ENCODE measurements at places on chromosomes 2 and 18.

DNA sequence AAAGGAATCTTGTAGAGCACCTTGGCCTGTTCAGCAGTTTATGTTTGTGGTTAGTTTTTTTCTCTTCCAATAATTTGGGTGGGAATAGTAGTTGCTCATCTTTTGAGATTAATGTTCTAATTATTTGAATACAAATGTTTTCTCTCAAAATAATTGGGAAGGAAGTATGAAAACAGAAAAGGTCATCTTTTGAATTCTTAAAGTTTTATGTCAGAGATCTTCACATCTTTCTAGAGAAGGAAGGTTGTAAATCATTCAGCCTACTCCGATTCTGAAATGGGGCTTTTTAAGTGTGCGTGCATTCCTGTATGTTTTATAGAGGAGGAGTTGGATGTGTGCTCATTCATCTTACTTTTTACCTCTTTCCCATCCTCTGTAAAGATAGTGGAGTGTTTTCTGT, 29.0 kb downstream of the GRHL1 start:
- DNase-seq, result no peak

- no peak for DNase-seq
Measured at GRCh38 chr2:8462280-8462679, 219.6 kb upstream of the ID2 start.

DNA sequence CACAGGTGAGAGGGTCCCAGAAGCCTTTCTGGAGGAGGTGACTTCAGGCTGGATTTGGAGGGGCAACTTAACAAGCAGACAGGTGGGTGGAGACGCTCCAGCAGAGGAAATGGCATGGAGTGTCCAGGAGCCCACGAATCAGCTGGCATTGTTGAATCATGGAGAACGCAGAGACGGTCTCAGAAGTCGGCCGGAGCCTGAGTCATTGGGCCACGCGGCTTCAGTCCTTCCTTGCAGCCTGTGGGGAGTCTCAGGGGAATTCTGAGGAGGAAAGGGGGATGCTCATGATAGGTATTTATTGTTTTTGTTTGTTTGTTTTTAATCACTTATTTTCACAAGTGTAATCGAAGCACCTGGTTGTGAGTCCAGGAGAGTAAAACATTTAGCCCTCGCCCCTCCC, 184.6 kb upstream of the HDAC4 start:
- no peak for DNase-seq

DNA sequence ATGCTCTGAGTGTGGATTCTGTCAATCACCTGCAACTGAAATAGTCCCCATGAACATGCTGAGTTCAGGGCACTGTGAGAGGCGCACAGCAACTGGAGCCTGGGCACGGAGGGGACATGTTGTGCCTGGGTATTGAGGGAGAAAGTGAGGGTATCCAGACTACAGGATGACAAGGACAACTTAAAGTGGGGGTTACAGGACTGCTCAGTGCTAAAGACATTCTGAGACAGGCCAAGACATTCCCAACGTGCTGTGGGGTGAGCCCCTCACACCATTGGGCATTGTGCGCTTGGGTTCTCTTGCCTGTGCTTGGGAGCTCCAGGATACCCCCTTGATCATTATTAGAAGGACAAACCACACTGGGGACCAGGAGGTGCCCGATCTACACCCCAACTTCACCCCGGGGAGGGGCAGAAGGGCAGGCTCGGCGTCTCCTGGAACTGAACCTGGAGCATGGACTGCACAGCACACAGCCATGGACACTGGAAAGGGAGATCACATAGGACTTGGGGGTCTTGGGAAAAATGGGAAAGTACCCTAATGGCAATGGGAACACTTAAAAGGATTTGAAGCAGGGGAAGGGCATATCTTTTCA, 72.5 kb upstream of the HDAC4 start:
- DNase-seq, result no peak

DNA sequence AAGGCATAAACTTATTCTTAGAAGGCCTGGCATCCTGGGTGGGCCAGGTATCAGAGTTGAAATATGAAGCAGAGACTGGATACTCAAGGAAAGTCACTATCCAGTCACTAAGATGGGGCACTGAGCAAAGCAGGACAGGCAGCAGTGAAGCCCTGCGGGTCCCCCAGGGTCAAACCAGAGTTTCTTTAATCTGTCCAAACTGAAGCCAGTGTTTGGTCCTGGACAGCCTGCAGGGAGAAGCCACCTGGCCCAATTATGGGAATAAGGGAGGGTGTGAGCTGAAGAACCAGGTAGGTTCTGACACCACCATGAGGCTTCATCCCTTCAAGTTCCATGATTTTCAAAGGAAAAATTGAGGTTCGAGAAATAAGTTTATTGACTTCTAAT, 298.4 kb upstream of the FBXO11 start:
- DNase-seq, result no peak

GRCh38 chr18:37499044-37499443, 66.6 kb downstream of the CELF4 start:
- no peak for DNase-seq

DNA sequence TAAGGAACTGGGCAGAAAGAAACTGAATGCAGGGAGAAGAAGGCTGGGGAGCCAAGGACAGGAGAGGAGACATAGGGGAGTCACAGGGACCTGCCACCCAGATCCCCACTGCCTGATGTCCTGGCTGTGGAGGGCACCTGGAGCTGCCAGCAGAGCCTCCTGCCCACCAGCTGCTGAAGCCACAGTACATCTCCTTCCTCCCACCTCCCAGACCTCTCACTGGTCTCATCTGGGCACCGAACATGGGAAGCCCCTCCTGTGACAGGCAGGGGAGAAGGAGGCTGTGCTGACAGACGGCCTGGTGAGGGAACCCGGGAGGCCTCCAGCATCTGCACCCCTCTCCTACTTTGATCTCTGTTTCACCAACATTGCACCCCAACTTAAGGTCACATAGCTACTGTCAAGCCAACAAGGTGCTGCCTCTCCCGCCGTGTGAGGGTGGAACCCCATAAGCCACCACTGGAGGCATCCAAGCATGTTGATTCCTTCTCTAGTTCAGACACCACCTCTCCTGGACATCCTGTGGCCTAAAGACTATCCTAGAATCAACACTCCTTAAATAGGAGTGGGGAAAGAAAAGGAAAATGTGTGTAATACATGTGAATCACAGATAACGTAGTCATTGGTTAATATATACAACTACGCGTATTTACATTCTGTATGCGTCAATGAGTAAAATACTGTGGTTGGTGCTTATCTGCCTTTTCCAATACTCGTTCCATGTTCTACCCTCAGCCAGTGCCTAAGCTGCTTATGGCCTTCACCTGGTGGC, 3.5 kb upstream of the RNPEPL1 start:
- DNase-seq, result peak; percentile 43

DNA sequence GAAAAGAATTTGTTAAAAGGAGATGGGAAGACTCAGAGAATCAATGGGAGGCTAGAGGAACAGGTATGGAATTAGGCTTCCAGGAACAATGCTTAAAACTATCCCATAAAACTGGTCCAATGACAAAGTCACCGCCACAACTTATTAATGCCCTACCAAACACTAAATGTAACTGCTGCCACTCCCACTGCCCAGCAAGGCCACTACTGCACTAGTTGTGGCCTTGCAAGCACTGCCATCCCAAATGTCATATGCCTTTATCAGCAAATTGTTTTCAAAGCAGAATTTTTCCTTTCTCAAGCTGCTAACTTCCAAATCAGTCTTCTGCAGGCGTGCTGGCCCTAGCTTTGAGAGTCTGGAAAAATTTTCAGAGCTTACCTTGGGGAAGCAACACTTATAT, 14.5 kb upstream of the C2orf69 start:
- DNase-seq, result no peak

GRCh38 chr18:54229421-54230059, 5.1 kb upstream of the MBD2 start:
- DNase-seq, result no peak

DNA sequence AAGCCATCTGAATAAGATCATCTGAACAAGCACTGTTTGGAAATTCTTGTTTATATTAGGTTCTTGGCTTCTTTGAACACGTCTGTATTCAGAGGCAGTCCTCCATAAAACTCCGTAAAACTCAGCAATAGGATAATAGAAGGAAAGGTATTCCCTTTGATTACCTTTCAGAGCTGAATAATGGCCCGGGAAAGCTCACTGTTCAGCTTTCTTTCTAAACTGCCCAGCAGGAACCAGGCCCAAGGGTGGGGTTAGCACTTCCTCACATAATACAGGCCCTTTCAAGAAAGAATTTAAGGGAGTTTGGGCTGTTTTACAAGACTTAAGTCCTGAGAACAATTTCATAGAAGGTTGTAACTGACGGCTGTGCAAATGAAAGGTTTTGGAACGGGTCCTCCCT, 72.2 kb upstream of the PHLPP1 start:
- DNase-seq, result no peak

- no peak for DNase-seq
Measured at GRCh38 chr2:224532931-224533330, 52.2 kb downstream of the CUL3 start.

GRCh38 chr2:481388-481787, 193.5 kb upstream of the ALKAL2 start:
- no peak for DNase-seq

DNA sequence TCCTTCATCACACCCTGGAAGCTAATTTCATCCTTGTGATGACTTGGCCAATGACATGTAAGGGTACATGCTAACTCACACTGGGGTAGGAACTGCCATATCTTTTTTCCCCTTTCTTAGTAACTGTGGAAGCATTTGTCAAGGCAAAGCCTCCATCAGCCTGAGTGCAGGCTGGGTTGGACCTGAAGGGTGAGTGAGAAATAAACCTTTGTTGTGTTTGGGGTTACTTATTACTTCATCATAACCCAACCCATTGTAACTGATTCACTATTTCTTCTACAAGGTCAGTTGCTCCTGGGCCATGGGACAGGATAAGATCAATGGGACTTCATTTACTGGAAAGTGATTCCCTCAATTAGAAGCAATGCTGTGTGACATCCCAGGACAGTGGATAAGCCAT, 108.4 kb downstream of the COL6A3 start:
- no peak for DNase-seq

- DNase-seq, result no peak
Measured at GRCh38 chr2:109000738-109001137, 11.7 kb upstream of the EDAR start.

- DNase-seq, result no peak
Measured at GRCh38 chr2:205685314-205686055, 3.2 kb downstream of the NRP2 start.

GRCh38 chr2:25473131-25473530, 131.4 kb upstream of the DNMT3A start:
- no peak for DNase-seq

GRCh38 chr2:38076152-38076709, 280 bp upstream of the CYP1B1 start:
- no peak for DNase-seq

DNA sequence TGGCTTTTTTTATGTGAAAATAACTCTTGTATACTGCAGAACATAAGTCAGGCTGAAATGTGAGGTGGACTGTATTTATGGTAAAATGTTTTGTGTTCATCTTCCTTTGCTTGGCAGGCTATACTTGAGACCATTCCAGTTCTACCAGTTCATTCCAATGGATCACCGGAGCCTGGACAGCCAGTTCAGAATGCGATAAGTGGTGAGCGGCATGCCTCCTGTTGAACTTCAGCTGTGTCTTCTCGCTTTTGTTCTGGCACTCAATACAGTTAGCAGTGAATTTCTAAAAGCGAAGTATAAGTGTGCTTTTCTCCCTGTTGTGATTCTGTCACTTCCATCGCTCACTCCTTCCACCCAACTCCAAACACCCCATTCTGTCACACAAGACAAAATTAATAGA, 138.5 kb downstream of the ARHGAP28 start:
- DNase-seq, result no peak

Data from CD4-positive, alpha-beta T cell treated with Interleukin-21 for 1 hour (primary cell).